DND-41 (cell line): ENCODE measurements at places on chromosomes 6 and 20.

- DNase-seq, result no peak
- no peaks in the 10 kb centered on the region for H3K27me3 ChIP-seq
- no peaks in the 10 kb centered on the region for H3K4me1 ChIP-seq
- no peak overlapping the region for H3K27ac ChIP-seq
- H3K36me3 ChIP-seq, result no peaks in the 10 kb centered on the region
These were observed 508.0 kb upstream of the ADGRB3 start for GRCh38 chr6:68127074-68127473.

- no peaks in the 10 kb centered on the region for H3K27me3 ChIP-seq
- no peak overlapping the region for H3K4me3 ChIP-seq
- no peaks in the 10 kb centered on the region for H3K36me3 ChIP-seq
- peak overlapping the region; percentile 98 for H3K27ac ChIP-seq
- peaks cover 48% of the 10 kb centered on the region for H3K4me1 ChIP-seq
These were observed 246.7 kb downstream of the FOXC1 start for GRCh38 chr6:1856381-1856780.

GRCh38 chr20:41135187-41135887 lies 2.0 kb upstream of the PLCG1 start:
- DNase-seq, result peak; percentile 71
- H3K4me1 ChIP-seq, result peaks cover 37% of the 10 kb centered on the region
- no peak overlapping the region for H3K4me3 ChIP-seq
- peaks cover 12% of the 10 kb centered on the region for H3K36me3 ChIP-seq

- H3K4me1 ChIP-seq, result no peaks in the 10 kb centered on the region
- H3K4me3 ChIP-seq, result no peak overlapping the region
- no peaks in the 10 kb centered on the region for H3K27me3 ChIP-seq
- DNase-seq, result peak; percentile 72
These were observed 278.4 kb downstream of the LRFN2 start for GRCh38 chr6:40308533-40309306.

DNA sequence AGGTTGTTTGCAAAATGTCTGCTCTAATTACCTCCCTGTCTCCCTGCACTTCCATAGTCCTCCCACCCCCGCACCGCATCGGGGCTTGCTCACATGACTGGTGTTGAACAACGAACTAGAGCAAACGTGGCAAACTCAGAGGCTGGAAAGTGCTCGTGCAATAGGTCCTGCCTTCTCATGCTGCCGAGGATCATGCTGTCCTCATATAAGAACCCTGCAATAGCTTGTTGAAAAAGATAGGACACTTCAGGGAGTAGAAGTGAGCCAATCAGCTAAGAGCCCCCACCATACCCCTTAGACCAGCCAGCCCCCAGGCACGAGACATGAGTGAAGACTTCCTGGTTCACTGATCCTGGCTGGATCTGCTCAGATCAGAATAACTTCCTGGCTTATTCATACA lies 219.2 kb downstream of the C6orf118 start:
- no peaks in the 10 kb centered on the region for H3K36me3 ChIP-seq
- no peak for DNase-seq
- H3K27ac ChIP-seq, result no peak overlapping the region
- H3K4me1 ChIP-seq, result no peaks in the 10 kb centered on the region

DNA sequence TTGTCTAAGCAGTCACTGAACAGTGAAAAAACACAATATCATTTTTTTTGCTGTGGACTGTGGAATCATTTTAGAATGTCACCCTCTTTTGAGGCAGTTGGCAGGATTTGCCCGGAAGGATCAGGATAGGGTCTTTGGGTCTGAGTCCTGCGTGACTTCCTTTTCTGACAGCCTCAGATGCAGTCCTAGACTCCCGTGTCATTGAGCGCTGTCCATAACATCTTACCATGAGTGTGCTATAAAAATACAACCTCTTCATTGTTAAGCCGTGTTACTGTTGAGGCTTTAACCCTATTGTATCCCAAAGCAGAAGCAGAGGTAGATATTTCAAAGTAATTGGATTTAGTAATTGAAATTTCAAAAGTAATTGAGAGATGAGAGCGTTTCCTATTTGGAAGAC lies 30.6 kb downstream of the ARID1B start:
- H3K4me1 ChIP-seq, result no peaks in the 10 kb centered on the region
- H3K4me3 ChIP-seq, result no peak overlapping the region
- DNase-seq, result no peak
- H3K36me3 ChIP-seq, result 0 out of 2 replicates have a peak, but pooled peaks cover 8% of the 10 kb centered on the region
- H3K27me3 ChIP-seq, result no peaks in the 10 kb centered on the region

DNA sequence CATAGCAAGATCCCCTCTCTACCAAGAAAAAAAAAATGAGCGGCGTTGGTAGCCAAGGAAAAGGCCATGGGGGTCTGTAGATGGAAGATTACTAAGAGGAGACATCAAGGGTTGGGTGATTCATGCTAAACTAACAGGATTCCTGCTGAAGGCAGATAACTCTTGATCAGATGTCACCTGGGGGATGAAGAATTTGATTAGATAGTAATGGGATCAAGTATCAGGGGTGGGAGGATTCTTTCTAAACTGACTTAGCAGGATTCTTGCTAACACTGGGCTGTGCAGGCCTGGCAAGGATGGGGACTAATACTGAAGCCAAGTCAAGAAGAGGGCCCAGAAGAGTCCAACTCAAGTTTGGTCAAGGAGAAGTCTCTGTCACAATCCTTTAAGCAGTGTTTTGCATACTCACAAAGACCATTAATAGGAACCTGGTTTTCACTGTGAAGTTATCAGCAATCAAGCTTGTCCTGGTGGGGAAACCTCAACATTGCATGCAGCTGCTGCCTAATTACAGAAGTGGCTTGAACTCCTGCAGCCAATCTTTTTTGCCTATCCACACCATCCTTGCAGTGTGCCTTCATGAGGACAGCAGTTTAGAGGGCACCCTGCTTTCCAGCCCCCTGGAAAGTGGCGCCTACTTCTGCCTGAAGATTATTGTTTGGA lies 61.3 kb downstream of the ANKRD6 start:
- no peak overlapping the region for H3K4me3 ChIP-seq
- H3K27me3 ChIP-seq, result no peaks in the 10 kb centered on the region
- H3K4me1 ChIP-seq, result no peaks in the 10 kb centered on the region
- H3K36me3 ChIP-seq, result no peaks in the 10 kb centered on the region
- no peak overlapping the region for H3K27ac ChIP-seq

- no peak for DNase-seq
- no peaks in the 10 kb centered on the region for H3K4me1 ChIP-seq
- no peaks in the 10 kb centered on the region for H3K36me3 ChIP-seq
- no peak overlapping the region for H3K27ac ChIP-seq
These were observed 89.9 kb downstream of the FIG4 start for GRCh38 chr6:109781001-109781400.

DNA sequence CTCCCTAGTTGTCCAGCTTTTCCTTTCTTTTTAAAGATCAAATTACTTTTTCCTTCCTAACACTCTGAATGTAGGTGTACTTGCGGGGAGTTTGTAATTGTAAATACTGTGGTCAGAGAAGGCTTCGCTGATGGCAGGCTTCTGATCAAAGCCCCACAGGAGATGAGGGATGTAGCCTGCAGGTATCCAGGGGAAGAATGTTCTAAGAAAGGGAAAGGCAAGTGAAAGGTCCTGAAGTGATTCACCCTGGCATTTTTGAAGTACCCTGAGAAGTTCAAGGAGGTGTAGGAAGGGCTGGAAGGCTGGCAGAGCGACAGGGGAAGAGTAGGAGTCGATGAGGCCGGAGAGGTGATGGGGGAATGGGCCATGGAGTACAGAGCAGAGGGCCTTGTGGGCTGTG lies 38.2 kb upstream of the CCN6 start:
- no peak for DNase-seq
- H3K27ac ChIP-seq, result no peak overlapping the region
- H3K27me3 ChIP-seq, result no peaks in the 10 kb centered on the region
- H3K4me1 ChIP-seq, result peaks cover 5% of the 10 kb centered on the region
- H3K4me3 ChIP-seq, result no peak overlapping the region

DNA sequence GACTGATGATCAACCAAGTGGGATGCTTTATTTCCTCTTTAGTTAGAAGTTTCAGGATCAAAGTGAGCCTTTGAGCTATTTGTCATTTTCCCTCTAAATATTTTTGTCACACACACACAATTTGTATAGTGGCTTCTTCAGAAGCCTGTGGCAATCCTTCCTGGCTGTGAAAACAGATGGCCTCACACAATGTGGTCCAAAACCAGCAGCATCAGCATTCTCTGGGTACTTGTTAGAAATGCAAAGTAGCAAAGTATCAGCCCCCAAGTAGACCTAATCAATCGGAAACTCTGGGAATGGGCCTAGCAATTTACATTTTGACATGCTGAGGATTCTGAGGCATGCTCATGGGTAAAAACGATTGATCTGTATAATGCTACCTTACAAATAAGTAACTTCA lies 115.9 kb downstream of the PAX1 start:
- H3K27me3 ChIP-seq, result peaks cover 15% of the 10 kb centered on the region
- H3K27ac ChIP-seq, result no peak overlapping the region
- no peaks in the 10 kb centered on the region for H3K36me3 ChIP-seq
- H3K4me3 ChIP-seq, result no peak overlapping the region
- no peaks in the 10 kb centered on the region for H3K4me1 ChIP-seq

DNA sequence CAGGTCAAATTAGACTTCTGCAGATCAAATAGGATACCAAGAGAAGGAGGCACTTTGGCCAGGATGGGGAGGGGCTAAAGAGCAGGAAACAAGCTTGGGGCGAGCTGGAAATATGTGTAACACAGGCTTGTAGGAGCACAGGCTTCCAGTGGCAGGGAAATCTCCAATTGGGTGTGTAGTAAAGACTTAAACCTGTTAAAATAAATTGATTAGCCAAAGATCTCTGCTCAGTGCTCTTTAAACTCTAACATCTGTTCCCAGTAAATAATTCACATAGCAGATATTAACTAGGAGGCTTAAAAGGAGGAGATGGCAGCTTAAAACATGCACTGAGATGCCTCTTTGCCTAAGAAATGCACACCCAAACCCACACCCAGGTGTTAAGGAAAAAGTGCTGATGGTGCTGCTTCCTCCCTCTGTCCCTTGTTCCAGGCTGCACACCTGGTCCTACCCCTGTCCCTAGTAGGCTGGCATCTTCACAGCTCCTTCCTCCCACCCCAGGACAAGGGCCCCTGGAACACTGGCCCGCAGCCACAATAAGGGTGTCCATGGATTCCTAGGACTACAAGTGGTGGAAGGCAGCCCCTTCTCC lies 93.5 kb upstream of the MLN start:
- no peaks in the 10 kb centered on the region for H3K4me1 ChIP-seq
- peaks cover 20% of the 10 kb centered on the region for H3K27me3 ChIP-seq
- H3K4me3 ChIP-seq, result no peak overlapping the region
- no peak for DNase-seq

DNA sequence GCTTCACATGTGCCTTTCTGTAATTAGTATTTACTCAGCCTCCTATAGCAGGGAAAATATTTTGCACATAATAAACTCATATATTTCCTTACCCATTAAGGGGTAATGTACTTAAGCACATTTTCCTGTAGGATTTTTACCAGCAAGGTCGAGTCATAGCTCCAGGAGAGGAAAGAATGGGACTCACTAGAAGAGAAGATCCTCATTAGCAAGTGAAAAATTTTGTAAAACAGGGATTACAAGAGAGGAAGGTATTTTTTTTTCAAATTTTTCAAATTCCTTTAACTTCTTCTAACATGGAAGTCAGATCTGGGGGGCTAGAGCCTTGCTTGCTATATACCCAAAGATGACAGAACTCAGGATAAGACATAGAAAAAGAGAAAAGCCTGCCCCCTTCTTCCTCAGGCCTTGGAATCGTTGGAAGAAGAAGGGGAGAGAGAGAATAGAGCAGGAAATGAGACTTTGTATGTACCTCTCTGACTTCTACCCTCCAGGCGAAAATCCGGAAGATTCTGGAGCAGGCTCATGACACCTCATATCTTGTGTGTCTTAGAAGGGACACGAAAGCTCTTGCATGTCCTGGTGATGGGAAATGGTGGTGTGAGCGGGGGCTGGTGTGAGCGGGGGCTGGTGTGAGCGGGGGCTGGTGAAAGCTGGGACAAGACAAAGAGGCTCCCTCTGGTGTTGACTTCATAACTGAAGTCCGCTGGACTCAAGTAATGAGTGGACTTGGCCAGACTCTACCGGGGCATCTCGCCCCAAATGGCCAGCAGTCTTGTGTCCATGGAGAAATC lies 256.9 kb upstream of the PLCB4 start:
- peaks cover 3% of the 10 kb centered on the region; the same call in 1 of the 2 replicates for H3K36me3 ChIP-seq
- no peaks in the 10 kb centered on the region for H3K4me1 ChIP-seq
- no peak overlapping the region for H3K27ac ChIP-seq
- DNase-seq, result no peak

DNA sequence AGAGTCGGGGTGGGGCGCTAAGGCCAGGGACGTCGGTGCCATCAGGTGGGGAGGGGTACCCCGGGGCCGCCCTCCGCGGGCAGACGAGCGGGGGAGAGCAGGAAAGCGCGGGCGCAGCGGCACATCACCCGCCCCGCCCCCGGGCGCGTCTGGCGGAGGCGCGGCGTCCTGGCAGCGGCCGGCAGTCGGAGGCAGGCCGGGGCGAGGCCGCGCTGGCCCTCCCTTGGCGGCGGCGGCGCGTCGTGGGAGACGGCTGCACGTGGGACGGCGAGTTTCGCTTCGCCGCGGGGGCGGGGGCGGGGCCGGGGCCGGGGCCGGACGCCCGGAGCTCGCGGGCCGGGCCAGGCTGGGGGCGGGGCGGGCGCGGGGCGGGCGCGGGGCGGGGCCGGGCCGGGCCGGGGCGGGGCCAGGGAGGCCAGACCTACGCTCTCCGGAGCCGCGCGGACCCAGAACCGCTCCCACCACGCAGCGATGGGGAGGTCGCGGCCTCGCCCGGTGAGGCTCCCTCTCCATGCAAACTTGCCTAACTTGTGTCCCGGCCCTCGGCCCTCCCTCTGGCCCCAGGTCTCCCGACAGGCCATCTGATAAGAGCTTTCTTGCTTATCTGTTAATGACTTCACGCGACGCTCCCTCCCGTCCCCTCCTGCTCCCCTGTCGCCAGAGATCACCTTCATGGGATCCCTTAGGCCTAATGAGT lies 12.5 kb downstream of the ITPR3 start:
- peaks cover 6% of the 10 kb centered on the region; the same call in 1 of the 2 replicates for H3K36me3 ChIP-seq
- DNase-seq, result peak; percentile 59
- H3K27me3 ChIP-seq, result no peaks in the 10 kb centered on the region

- H3K4me3 ChIP-seq, result peak overlapping the region; percentile 37; the same call in 1 of the 2 replicates
- no peaks in the 10 kb centered on the region for H3K36me3 ChIP-seq
- peaks cover 34% of the 10 kb centered on the region for H3K4me1 ChIP-seq
- peaks cover 20% of the 10 kb centered on the region for H3K27me3 ChIP-seq
- DNase-seq, result peak; percentile 56
- H3K27ac ChIP-seq, result peak overlapping the region; percentile 35; the same call in 1 of the 2 replicates
These were observed 496 bp upstream of the BEND3 start for GRCh38 chr6:107115695-107116327.

DNA sequence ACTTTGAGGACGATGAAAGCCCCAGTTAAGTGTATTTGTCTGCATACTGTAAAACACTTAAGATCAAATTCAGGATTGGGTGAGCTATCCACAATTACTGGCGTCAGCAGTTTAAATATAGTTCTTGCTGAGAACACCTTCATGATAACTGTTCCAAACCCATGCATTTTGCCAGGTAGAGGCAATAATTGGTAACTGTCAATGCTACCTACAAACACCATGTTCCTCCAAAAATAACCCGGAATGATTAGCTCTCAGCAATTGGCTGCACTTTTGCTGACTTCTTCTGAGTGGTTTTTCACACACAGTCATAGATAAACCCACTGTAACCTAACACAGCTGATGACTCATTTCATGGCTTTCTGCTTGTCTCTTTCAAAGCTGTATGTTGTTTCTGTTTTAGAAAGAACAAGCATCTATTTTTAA lies 1358.6 kb upstream of the GJE1 start:
- H3K27ac ChIP-seq, result no peak overlapping the region
- H3K36me3 ChIP-seq, result no peaks in the 10 kb centered on the region
- H3K4me1 ChIP-seq, result no peaks in the 10 kb centered on the region
- H3K27me3 ChIP-seq, result no peaks in the 10 kb centered on the region
- H3K4me3 ChIP-seq, result no peak overlapping the region

GRCh38 chr6:36805917-36806316 lies 33.3 kb downstream of the CPNE5 start:
- H3K4me3 ChIP-seq, result no peak overlapping the region
- H3K27ac ChIP-seq, result no peak overlapping the region
- no peaks in the 10 kb centered on the region for H3K4me1 ChIP-seq
- no peaks in the 10 kb centered on the region for H3K36me3 ChIP-seq
- no peaks in the 10 kb centered on the region for H3K27me3 ChIP-seq
